NCI-H2029 (cell line): ENCODE measurements at places on chromosomes 11 and 22.
A peak's percentile ranks its signal among the peaks of the same experiment; 100 is the strongest.

GRCh38 chr11:46560300-46560991, 33.4 kb downstream of the AMBRA1 start:
- DNase-seq: peak; percentile 62

GRCh38 chr11:27204529-27204928, 158.5 kb downstream of the CCDC34 start:
- DNase-seq: no peak

- no peak for DNase-seq
Measured at GRCh38 chr11:19918302-19919049, 205.8 kb downstream of the NAV2 start.

DNA sequence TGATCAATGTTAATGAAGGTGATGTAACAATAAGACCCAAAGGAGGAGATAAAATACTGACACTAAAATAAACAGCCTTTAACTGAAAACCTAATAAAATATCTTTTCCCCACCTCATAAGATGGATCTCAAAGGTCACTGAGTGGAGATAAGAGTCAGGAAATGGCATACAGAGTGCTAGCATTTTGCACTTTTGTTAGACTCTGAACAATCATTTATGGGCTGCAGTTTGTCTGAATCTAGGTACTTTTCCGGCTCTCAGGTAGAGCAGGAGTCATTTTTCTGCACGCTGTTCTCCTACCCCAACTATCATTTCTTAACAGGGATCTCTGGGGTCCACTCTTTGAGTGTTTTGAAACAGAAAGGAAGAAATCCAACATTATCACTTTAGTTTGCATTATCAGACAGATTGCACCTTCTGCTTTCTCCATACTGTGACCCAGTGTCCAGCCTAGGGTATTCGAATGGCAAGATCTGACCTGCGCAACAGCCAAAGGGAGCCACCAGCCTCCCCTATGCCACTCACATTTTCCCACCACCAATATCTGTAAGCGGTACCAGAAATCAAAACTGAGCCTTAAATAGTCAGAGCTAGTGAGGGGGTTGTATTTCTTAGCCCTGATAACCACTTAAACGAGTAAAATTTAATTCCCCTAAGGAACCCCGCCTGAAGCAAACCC, 863 bp downstream of the SIAE start:
- no peak for DNase-seq

DNA sequence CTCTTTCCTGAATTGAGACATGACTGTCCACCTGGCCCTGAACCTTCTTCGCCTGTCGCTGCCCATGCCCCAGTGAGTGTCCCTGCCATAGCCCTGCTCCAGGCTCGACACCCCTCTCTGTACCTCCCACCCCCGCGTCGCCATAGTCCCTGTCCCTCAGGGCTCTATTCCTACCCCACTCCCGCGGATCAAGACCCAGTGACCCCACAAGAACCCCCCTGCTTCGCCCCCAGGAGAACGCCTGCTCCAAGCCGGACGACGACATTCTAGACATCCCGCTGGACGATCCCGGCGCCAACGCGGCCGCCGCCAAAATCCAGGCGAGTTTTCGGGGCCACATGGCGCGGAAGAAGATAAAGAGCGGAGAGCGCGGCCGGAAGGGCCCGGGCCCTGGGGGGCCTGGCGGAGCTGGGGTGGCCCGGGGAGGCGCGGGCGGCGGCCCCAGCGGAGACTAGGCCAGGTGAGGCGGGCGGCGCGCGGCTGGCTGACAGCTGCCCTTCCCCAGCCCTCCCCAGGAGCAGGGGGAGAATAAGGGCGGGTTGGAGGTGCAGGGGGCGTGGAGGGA, 5.6 kb downstream of the NRGN start:
- DNase-seq: no peak

GRCh38 chr22:40310768-40311120, 35.6 kb upstream of the ADSL start:
- DNase-seq: no peak

GRCh38 chr11:57318178-57318577, 6.6 kb downstream of the TNKS1BP1 start:
- DNase-seq: no peak

- DNase-seq: no peak
Measured at GRCh38 chr11:34199525-34199924, 94.1 kb downstream of the NAT10 start.

DNA sequence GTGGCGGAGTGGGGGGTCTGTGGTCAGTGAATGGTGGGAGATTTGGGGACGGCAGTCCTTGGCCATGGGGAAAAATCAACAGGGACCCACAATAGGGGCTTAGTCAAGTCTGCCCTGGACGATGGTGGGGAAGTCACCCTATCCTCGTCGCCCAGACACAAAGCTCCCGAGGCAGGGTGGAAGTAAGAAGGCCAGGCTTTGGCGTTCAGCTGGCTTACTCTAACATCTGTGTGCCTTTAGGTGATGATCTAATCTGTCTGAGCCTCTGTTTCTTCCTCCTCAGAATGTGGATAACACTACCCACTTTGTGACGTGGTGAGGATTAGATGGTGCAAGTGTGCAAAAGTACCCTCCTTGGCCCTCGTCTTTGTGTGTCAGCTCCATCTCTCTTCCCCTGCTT, 192.2 kb downstream of the ST3GAL4 start:
- no peak for DNase-seq

GRCh38 chr11:63768237-63769041, at the start of gene ZFTA:
ZFTA (minus strand) TSS chr11:63768775; CDS start chr11:63768622, 153 bp downstream.
- DNase-seq: no peak
